Left ventricle myocardium superior (tissue), 1 donor: ENCODE measurements at places on chromosomes 16 and 17. TPM values are rescaled to one million over a fixed set of nuclear protein-coding genes. Genes with fewer than 3 reads are reported as not detected.
A peak's percentile ranks its signal among the peaks of the same experiment; 100 is the strongest.

Gene UTS2R
- 2.1 TPM for total RNA-seq

Gene EVI2B
- total RNA-seq = 4.4 TPM

Gene ZSCAN10
- total RNA-seq = not detected

Gene SGSM2
- 27.0 TPM for total RNA-seq

- peak; percentile 14 for DNase-seq
Observed at GRCh38 chr16:86065711-86066110, 166.7 kb downstream of the IRF8 start.

GRCh38 chr16:10961231-10961630, 16.9 kb downstream of the CLEC16A start:
- DNase-seq = peak; percentile 42

GRCh38 chr17:8503368-8503767, 67.7 kb downstream of the NDEL1 start:
- peak; percentile 49 for DNase-seq

GRCh38 chr16:14015948-14016347, 55.2 kb upstream of the MRTFB start:
- DNase-seq = no peak

DNA sequence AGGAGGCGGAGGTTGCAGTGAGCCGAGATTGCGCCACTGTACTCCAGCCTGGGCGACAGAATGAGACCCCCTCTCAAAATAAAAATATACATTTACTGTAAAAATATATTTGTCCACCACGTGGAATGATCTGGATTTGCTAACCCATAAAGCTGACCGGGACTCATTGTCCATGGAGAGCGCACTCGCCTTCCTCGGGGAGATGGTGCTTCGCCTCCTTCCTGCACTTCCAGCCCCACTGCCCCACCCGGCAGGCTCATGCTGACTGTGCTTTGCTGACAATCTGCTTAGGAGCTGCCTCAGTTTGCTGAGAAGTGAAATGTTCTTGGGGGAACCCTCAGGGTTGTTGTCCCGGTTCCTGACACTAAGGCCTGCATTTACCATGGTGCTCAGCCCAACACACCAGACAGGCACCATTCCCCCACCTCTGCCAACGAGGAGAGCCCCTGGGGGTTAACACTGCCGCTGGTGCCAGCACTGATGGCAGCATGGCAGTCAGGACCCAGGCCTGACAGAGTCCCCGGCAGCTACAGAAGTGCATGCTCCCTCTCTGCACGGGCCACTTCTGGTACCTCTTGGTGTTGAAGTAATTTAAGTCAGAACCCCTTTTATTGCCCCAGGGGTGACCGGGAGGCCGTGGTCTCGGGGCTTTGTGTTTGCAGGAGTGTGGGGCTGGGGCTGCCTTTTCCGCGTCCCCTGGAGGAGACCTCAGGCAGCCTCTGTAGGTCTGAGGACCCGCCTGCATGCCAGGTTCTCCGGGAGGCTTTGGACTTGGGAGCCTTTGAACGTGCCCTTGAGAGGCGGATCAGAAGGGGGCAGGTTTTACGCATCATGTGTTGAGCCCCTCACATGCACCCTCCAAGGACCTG, 2.5 kb downstream of the NUBP2 start:
- peak; percentile 19 for DNase-seq

GRCh38 chr16:46822270-46822669, 8.7 kb downstream of the C16orf87 start:
- no peak for DNase-seq

- DNase-seq = no peak
Observed at GRCh38 chr16:83390759-83391158, 417.0 kb upstream of the HSBP1 start.

GRCh38 chr16:68973611-68974120, 130.3 kb downstream of the TANGO6 start:
- DNase-seq = no peak

GRCh38 chr16:46727184-46727583, 21.0 kb downstream of the MYLK3 start:
- DNase-seq = no peak

DNA sequence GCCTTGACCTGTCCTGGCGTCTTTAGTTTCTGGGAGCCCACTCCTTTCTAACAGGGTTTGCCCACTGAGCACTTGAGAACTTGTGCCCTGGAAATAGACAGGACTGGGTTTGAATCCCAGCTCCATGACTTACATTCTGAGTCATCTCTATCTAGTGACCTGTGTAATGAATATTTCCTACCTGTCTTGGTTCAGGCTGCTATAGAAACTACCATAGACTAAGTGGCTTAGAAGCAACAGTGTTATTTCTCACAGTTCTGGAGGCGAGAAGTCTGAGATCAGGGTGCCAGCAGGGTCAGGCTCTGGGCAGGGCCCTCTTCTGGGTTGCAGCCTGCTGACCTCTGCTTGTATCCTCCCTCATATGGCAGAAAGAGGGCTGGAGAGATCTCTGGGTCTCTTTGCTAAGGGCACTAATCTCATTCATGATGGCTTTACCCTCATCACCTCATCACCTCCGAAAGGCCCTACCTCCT, 110.7 kb upstream of the DHX40 start:
- DNase-seq = no peak

DNA sequence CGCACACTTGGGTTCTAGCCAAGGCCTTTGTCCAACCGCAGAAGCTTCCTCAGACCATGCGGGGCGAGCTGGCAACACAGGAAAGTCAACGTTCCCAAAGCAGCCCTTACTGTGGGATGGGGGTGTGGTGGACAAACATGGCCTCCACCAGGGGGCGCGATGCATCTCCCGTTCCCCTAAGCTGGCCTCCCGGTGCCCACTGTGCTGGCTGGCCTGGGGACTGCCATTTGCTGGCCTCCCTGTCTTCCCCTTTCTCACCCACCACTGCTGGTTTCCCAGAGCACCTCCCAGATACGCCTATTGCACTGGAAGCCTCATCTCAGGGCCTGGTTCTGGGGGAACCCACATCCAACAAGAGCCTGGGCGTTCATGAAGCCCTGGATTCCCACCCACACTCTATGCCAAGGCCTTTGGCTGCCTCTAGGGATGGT, 145.3 kb downstream of the IRF8 start:
- DNase-seq = peak; percentile 67

DNA sequence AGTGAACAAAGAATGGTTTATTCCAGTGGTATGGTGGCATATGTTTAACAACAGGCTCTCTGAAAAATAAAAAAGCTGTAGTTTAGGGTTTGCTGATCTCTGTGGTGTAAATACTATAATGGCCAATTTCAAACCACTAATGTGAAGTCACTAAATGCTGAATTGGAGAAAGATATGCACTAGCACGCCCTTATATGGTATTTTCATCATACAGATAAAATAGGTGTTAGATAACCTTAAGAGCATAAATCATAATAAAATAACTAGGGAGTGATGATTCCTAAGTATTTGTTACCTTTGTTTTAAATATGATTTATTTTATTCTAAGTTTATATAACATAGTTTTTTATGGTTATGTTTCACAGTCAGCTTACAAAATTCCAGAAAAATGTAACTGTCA, 17.2 kb downstream of the NLK start:
- DNase-seq = no peak

- no peak for DNase-seq
Observed at GRCh38 chr17:75073618-75074047, 14.1 kb upstream of the SLC16A5 start.

- DNase-seq = no peak
Observed at GRCh38 chr17:6797718-6798351, 21.8 kb downstream of the FBXO39 start.

DNA sequence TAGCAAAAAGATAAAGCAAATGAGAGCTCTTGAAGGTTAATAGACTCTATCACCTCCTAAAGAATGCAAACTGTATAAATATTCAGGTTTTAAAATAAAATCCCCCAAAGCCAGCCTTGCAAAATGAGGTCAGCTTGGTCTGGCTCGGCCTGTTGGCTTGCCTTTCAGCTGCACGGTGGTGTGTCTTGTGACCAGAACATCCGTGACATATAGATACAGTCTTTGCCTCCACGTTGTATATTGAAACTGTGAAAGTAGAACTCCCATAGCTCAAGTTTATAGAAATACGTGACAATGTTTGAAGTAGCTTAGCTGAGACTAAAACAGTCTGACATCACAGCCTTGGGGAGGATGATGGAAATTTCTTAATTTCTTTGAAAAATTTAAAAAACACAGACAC, 236.6 kb upstream of the MYOCD start:
- no peak for DNase-seq

DNA sequence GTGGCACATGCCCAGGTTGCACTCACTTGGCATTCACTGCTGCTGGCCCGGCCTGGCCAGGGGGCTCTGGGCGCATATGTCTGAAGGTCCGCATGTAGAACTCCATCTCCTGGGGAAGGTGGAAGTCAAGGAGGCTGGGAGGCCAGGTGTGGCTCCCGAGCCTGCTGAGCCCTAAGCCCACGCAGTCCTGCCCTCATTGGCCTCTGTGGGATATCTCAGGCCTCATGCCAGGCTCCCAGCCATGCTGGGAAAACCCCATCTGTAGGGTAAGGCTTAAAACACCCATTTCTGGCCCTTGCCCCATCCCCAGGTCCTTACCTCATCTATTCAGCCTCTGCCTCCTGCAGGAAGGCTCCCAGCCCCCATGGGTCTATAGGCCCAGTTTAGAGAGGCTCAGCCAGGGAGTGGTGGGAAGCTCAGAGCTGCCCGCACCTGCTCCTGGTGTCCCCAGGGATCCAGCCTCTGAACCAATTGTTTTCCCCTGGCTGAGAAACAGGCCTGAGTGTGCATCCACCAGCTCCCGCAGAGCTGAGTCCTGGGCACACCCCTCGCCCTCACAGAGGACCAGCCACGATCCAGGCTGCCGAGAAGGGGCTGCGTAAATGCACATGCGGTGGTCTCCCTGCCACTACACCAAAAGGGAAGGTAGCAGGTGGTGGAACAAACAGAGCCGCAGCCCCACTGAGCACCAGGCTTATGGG, 2.3 kb upstream of the TPPP3 start:
- DNase-seq = no peak

- DNase-seq = no peak
Observed at GRCh38 chr16:977081-977701, 4.4 kb upstream of the SOX8 start.

GRCh38 chr16:59567496-59567895, 833.4 kb upstream of the GOT2 start:
- DNase-seq = no peak

DNA sequence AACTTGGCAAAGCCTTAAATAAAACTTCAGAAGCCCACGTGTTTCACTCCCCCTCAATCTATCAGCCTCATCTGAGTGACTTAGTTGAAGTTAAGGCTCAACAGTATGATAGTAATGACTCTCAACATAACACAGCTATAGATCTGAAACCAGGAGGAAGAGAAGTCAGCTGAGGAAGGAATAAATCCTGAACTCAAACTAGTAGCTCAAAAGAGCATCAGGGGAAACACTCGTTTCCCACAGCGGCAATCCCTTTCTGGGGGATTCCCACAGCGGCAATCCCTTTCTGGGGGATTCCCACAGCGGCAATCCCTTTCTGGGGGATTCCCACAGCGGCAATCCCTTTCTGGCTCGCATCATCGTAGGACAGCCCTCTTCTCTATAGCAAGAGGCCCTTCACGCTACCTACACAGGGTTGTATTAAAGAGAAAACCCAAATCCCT, 56.8 kb downstream of the ZZEF1 start:
- DNase-seq = no peak
